Epithelial cell of prostate (primary cell): ENCODE measurements at places on chromosomes 13 and 19.

GRCh38 chr19:30444253-30444671 is 72.1 kb downstream of the ZNF536 start:
- no peak for DNase-seq

GRCh38 chr13:28942906-28943305 is 122.8 kb downstream of the MTUS2 start:
- DNase-seq: no peak

DNA sequence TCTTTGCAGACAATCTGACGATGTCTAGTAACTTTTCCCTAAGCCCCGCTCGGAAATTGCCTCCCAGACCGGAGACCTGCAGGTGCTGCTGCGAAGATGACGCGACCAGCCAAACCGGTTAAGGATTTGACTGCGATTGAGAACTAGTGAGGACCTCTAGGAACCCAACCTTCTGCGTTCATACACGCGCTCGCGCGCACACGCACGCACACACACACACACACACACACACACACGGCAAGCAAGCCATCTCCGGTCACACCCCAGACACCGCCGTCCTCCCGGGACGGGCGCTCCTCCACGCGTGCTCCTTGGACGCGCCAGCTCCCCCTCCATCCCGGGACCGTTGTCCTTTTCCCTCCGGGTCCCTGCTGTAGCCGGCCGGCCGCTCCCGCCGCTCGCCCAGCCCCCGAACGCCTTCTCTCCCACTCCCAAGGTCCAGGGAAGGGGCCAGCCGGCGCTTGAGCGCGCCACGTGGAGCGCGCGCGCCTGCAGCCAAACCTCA is 1.2 kb downstream of the TBC1D4 start:
- DNase-seq: peak; percentile 58

DNA sequence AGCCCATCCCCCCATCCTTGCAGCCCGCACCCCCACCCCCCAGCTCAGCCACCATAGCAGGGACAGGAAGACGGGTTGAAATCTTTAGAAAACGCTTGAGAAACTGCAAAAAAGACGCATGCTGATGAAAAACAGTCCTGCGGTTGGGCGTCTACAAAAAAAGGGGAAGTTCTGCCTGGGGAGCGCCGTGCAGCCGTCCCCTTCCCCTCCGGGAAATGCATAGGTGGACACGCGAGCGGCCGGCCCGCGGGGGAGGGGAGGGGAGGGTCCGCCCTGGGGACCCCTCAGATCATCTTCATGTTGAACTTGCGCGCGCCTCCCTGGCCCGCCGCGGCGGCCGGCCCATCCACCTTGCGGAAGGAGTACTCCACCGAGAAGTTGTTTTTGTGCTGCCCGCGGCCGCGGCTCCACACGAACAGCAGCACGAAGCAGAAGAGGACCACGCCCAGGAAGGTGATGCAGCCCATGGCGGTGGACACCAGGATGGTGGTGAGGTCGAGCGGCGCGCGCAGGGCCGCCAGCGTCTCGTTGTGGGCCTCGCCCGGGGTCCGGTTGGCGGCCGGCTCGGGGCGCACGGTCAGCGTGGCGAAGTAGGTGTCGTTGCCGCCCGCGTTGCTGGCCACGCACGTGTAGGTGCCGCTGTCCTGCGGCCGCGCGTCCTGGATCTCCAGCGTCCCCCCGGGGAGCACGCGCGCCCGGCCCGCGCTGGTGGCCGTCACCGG is 7.9 kb upstream of the PEAK3 start:
- no peak for DNase-seq

- DNase-seq: no peak
These were observed 344.6 kb upstream of the HTR2A start for GRCh38 chr13:47241446-47241845.

DNA sequence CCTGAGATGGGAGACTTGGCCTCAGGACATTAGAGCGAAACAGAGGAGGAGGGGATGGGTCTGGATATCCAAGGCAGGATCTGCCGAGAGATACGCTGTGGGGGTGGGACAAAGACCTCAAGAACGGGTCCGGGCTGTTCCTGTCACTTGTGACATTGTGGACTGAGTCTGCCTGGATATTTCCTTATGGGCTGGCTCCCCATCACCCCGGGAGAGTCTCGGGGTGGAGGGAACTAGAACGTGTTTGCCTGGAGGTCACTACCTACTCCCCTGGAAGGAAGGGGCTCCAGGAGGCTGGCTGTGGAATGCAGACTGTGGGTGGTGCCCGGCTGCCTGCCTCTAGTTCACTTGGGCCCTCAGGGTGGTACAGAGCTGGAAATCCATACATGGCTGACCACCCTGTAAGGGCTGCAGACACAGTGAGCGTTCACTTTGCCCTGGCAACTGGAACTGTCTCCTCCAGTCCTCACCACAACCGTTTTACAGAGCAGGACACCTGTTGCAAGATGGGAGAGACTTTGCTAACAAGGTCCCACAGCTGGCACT is 26.4 kb downstream of the DNM2 start:
- no peak for DNase-seq
